Esophagus muscularis mucosa (tissue), 4 donors: ENCODE measurements at places on chromosomes 7 and 10. TPM values are rescaled to one million over a fixed set of nuclear protein-coding genes. Genes with fewer than 3 reads are reported as not detected.
A peak's percentile ranks its signal among the peaks of the same experiment; 100 is the strongest.

Gene NKX6-2
- total RNA-seq, result not detected

Gene KLF14
- total RNA-seq, result not detected

Gene GDF2
- total RNA-seq, result not detected

Gene UCN3
- not detected for total RNA-seq

Gene GPC2
- 0.58 TPM for total RNA-seq

Gene GRM3
- total RNA-seq, result not detected

Gene NME8
- total RNA-seq, result not detected

Gene BMPER
- 2.8 TPM for total RNA-seq

DNA sequence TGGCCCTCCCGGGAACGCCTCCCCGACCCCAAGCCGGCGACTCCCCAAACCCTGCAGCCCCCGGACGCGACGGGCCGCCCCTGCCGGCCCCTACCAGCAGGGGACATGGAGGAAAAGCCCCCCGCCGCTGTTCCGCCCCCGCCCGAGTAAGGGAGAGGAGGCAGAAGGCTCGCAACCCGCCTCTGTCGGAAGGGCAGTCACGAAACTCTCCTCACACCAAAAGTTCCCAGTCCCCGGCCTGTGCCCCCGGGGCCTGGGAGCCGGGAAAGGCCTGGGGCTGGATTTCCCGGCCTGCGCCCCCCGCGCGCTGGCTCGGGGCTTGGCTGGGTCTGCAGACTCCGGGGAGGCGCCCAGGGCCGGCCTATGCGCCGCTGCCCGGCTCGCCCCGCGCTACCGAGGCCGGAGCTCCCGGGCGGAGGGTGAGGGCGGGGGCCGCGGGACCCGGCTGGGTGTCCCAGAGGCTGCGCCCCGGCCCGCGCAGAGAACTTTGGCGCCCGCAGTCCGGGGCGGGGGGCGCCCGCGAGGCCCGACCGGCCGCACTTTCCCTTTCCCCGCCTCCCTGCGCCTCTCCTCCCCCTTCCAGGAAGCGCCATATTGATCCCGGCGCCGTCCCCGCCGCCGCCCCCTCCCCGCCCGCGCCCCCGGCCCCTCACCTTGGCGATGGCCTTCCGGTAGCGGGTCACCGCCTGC lies 728 bp downstream of the PARD3 start:
- H3K27me3 ChIP-seq, result no peaks in the 10 kb centered on the region
- H3K27ac ChIP-seq, result peak overlapping the region; percentile 94
- peaks cover 61% of the 10 kb centered on the region for H3K4me1 ChIP-seq
- no peak for DNase-seq
- H3K4me3 ChIP-seq, result peak overlapping the region; percentile 91

DNA sequence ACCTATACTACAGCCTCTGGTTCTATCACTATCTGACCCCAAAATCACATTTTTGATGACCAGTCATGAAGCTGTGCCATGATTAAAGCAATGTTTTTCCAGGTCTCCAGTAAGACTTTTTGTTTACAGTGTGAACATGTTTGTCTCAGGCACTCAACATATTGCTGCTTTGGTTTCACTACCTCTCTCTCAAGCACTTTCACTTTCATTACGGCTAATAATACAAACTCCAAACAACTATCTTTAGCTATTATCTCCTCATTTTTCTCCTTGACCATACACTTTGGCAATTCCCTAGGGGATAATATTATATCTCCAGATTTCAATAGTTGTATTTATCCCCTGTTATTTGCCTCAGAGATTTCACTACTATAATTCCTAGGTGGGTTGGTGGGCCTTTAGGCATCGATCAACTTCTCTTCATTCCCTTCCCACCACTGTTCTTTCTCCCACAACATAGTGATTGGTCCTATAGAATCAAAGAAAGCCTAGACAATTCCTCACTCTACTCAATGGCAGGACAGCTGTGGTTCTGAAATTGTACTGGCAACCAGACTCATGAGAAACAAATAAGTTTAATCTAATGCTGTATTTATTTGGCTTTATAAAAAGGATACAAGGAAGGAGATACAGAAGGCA lies 261.4 kb upstream of the ZWINT start:
- H3K27ac ChIP-seq, result no peak overlapping the region
- no peaks in the 10 kb centered on the region for H3K36me3 ChIP-seq
- H3K4me1 ChIP-seq, result no peaks in the 10 kb centered on the region

- peaks cover 52% of the 10 kb centered on the region for H3K4me1 ChIP-seq
- H3K36me3 ChIP-seq, result no peaks in the 10 kb centered on the region
- DNase-seq, result no peak
- no peaks in the 10 kb centered on the region for H3K27me3 ChIP-seq
- no peak overlapping the region for H3K4me3 ChIP-seq
- no peak overlapping the region for H3K27ac ChIP-seq
These were observed 121.4 kb downstream of the AUTS2 start for GRCh38 chr7:69719717-69720116.

- DNase-seq, result no peak
- H3K27me3 ChIP-seq, result no peaks in the 10 kb centered on the region
- no peak overlapping the region for H3K27ac ChIP-seq
- H3K4me1 ChIP-seq, result no peaks in the 10 kb centered on the region
These were observed 32.4 kb downstream of the TSPAN12 start for GRCh38 chr7:120825576-120825975.

DNA sequence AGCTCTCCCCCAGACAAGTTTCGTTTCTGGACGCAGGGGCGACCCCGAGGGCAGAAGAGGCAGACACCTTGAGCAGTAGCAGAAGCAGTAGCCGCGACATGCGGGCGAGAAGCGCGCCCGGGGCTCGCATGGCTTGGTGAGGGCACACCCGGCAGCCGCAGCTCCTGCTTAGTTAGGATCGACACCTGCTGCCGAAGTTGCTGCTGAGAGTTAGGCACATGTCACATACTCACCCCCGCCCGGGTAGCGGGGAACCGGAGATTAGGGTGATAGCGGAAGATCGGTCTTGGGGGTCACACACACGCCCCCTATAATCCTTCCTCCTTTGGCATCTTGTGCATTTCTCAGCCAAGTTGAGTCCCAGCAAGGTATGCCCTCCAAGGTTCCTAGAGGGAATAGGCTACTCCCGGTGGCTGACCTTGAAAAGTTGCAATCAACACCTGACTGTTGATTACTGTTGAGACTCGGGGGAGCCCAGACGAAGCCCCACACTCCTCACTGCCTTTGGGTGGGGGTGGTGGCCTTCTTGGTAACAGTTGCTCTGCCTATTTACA lies 668 bp downstream of the GPR37 start:
- H3K4me1 ChIP-seq, result peaks cover 44% of the 10 kb centered on the region
- H3K27me3 ChIP-seq, result no peaks in the 10 kb centered on the region
- no peak for DNase-seq
- H3K27ac ChIP-seq, result peak overlapping the region; percentile 74
- H3K4me3 ChIP-seq, result peak overlapping the region; percentile 71

- no peak overlapping the region for H3K27ac ChIP-seq
- peaks cover 8% of the 10 kb centered on the region for H3K36me3 ChIP-seq
- no peak overlapping the region for H3K4me3 ChIP-seq
- no peaks in the 10 kb centered on the region for H3K4me1 ChIP-seq
These were observed 32.8 kb upstream of the STRIP2 start for GRCh38 chr7:129401228-129401966.

- H3K4me3 ChIP-seq, result no peak overlapping the region
- no peaks in the 10 kb centered on the region for H3K36me3 ChIP-seq
- no peaks in the 10 kb centered on the region for H3K4me1 ChIP-seq
These were observed 245.1 kb downstream of the STK31 start for GRCh38 chr7:23955145-23955544.

DNA sequence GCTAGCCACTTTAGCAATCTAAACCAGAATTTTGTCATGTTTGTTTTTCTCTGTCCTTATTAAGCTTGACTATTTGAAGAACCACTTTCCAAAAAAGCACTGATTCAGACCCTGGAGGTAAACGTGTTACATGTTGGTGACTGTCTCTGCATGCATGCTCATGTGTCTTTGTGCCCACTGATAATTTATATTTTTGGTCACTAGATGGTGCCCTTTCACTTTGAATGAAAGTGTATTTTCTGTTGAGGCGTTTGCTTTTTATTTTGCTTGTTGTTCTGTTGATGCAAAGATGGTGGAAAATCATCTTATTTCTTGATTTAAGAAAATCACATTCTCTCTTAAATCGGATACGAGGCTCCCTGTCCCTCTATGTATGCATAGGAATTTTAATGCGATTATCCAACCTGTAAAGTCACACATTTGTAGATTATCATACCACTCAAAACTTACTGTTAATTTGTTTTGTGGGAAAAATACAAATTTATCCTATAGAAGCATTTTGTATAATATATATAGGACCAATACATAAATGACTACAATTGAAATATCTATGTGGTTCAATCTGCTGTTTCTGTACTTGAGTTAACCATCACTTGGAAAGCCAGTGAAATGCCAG lies 269.3 kb downstream of the BICC1 start:
- no peak for DNase-seq
- no peaks in the 10 kb centered on the region for H3K36me3 ChIP-seq
- no peak overlapping the region for H3K27ac ChIP-seq
- peaks cover 24% of the 10 kb centered on the region for H3K4me1 ChIP-seq
- H3K4me3 ChIP-seq, result no peak overlapping the region

DNA sequence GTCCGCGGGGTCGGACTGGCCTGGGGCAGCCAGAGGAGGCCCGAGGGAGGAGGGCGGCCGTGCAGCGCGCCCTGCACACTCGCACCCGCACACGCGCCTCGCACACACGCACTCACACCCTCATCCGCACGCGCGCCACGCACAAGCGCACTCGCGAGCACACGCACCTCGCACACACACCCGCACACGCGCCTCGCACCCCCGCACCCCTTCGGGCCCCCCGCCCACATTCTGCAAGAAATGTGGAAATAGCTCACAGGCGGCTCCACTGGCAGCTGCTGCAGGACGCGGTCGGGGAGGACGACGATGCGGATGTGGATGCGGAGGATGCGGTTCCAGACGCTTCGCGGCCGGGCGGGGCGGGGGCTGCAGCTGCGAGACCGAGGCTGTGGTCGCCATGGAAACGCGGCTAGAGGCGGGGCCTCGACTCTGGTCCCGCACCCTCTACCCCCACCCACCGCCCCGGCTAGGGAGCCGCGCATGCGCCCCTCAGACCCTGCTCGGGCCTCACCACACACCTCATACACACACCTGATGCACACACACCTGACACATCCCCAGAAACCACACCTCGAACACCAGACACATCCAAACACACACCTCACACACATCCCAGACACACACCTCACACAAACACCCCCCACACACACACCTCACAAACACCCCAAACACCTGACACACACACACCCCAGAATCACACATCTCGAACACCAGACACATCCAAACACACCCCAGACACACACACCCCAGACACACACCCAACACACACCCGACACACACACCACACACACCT lies at the start of gene CALY:
CALY (minus strand) TSS at position 320 of the 793 bp plus-strand sequence. CDS start 7,907 bp downstream, outside the sequence.
- H3K4me1 ChIP-seq, result peaks cover 28% of the 10 kb centered on the region
- no peak for DNase-seq
- peaks cover 92% of the 10 kb centered on the region for H3K27me3 ChIP-seq
- H3K36me3 ChIP-seq, result no peaks in the 10 kb centered on the region

DNA sequence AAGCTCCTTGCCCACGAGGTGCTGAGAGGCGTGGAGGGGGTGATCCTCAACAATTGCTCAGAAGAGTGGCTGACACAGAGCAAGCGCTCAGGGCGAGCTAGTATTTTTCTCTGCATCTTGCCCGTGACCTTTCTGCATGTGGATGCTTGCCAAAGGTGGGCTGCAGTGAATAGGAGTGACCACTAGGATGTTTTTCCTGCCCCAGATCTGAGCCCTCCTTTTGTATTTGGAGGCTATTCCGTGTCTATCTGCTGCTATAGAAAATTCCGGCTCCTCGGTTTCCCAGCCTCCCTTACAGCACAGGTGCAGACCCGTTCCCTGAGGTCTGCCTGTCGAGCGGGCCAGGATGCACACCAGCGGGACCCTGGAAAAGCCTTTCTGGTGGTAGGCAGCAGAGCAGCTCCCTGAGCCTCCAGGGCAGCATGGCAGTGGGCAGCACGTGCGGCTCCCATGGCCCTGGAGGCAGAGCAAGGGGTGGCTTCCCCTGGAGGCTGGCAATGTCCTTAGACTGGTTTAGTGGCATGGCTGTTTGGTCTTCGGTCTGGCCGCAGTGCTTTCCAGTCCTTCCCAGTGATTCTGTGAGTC lies 145.1 kb upstream of the PCBD1 start:
- no peaks in the 10 kb centered on the region for H3K4me1 ChIP-seq
- no peak overlapping the region for H3K27ac ChIP-seq
- H3K36me3 ChIP-seq, result no peaks in the 10 kb centered on the region

- H3K4me3 ChIP-seq, result no peak overlapping the region
- H3K27me3 ChIP-seq, result no peaks in the 10 kb centered on the region
- H3K4me1 ChIP-seq, result no peaks in the 10 kb centered on the region
- no peak for DNase-seq
These were observed 21.4 kb upstream of the RSBN1L start for GRCh38 chr7:77674878-77675277.

DNA sequence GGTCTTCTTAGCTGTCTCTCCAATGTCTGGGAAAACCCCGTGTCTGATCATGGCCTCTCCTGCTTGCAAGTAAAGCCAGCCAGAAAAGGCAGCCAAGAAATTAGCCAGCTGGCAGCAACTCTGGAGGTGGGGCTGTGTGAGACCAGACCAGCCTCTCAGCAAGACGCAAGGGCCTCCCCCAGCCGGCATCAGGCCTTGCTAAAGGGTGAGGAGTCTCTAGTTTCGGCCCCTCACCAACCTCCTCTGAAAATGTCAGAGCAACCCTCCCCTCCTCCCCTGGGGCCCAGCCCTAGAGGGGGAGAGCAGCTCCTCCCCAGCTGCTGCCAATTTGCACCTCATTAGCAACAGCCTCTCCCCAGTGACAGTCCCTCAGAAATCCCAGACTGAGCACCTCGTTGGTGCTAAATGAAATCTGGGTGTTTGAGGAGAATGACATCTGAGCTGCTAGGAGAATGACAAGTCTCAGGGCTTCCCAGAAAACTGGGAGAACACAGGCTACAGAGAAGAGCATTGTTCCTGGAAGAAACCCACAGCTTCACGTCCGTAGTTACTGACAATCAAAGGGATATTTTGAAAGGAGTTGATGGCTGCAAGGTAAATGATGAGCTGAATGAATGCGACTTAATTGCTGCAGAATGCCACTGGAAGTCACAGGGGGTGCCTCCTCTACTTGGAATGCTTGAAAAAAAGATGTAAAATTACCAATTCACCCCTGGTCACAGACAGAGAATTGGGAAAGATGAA lies 25.9 kb downstream of the DGKI start:
- H3K27ac ChIP-seq, result peak overlapping the region; percentile 44
- H3K4me3 ChIP-seq, result no peak overlapping the region
- H3K27me3 ChIP-seq, result no peaks in the 10 kb centered on the region
- peaks cover 9% of the 10 kb centered on the region for H3K4me1 ChIP-seq
- no peaks in the 10 kb centered on the region for H3K36me3 ChIP-seq

DNA sequence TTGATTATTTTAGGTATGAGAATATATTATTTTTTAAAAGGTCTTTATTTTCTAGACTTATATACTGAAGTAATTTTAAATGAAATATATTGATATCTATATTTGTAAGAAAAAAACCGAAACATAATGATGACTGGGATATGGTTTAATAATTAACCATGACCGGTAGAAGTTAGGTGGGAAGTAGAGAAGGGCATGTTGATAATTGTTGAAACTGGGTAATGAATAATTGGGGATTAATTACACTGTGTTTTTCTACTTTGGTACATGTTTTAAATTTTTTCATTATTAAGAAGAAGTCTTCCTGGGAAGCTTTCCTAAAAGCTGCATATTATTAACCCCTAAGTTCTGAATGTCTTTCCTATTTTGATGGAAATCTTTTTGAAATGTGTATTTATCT lies 16.3 kb downstream of the TSPAN12 start:
- no peak for DNase-seq
- H3K4me3 ChIP-seq, result no peak overlapping the region
- no peaks in the 10 kb centered on the region for H3K4me1 ChIP-seq
- H3K36me3 ChIP-seq, result no peaks in the 10 kb centered on the region
- H3K27me3 ChIP-seq, result no peaks in the 10 kb centered on the region

GRCh38 chr10:105017691-105018090 lies 376.6 kb downstream of the SORCS3 start:
- H3K4me3 ChIP-seq, result no peak overlapping the region
- DNase-seq, result no peak
- H3K36me3 ChIP-seq, result no peaks in the 10 kb centered on the region
- no peak overlapping the region for H3K27ac ChIP-seq
